Kidney (tissue), 22 donors: ENCODE measurements at places on chromosomes 11 and 22.

GRCh38 chr11:12235947-12236743, 125.8 kb downstream of the MICAL2 start:
- DNase-seq = no peak

GRCh38 chr11:10637731-10638151, 55.8 kb downstream of the IRAG1 start:
- no peak for DNase-seq

GRCh38 chr11:134644476-134645456, 232.7 kb upstream of the B3GAT1 start:
- peak; percentile 42 for DNase-seq

GRCh38 chr22:26690654-26691376, 33.4 kb downstream of the MIAT start:
- no peak for DNase-seq

DNA sequence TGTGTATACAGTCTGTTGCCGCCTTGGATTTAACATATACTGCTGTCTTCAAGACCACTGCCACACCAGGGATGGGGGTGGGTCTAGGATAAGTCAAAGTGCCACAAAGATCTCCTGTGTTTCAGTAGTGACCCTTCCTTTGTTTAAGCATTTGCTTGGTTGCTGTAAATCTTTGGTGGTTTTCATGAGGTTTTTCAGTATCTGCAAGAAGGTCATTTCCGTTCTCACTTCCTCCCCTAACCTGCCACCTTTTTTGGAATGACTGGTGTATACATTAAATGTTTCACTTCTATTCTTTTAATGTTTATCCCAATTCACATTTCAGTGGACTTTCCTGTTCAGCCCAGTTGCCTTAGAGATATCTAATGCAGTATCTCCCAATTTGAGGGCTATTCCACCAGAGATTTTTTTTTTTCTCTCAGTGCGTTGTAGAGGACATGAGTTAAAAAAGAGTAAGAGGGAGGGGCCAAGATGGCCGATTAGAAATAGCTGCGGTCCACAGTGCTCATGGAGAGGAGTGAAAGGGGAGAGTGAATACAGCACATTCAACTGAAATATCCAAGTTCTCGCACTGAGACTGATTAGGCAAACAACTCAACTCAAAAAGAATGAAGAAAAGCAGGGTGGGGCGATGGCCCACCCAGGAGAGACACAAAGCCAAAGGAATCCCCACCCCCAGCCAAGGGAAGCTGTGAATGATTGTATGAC, 43.2 kb downstream of the USP47 start:
- no peak for DNase-seq

DNA sequence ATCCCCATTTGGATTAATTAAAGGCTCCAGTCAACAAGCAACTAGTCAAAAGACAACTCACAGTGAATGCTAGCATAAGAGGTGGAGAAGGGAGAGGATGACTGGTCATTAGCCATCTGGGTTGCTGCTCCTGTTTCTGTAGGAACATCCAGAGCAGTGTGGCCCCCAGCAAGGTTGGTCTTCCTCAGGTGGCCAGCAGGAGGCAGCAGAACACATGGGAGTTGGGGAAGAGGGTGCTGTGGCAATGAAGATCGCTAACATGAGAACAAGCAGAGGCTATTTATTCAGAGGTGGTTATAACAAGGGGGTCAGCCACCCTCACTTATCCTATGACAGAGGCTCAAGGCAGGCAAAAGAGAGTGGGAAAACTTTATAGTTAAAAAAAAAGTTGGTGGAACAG, 21.3 kb downstream of the IZUMO1R start:
- no peak for DNase-seq

DNA sequence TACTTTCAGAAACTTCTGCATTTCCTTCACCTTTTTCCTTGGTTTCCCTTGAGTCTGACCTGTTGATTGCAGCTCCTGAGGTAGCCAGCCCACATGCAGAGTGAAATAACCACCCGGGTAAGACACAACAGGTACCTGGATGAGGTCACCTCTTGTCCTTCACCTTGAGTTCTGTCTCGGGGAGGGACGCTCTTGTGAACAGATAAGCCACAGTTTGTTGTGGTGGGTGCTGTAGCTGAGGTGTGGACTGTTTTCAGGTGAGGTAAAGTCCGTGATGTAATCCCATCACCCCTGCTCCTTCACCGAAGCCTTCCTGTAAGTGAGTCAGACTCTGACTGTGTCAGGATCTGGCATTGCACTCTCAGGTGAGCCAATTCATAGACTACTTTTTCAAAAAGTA, 183.1 kb downstream of the NAV2 start:
- DNase-seq = no peak

DNA sequence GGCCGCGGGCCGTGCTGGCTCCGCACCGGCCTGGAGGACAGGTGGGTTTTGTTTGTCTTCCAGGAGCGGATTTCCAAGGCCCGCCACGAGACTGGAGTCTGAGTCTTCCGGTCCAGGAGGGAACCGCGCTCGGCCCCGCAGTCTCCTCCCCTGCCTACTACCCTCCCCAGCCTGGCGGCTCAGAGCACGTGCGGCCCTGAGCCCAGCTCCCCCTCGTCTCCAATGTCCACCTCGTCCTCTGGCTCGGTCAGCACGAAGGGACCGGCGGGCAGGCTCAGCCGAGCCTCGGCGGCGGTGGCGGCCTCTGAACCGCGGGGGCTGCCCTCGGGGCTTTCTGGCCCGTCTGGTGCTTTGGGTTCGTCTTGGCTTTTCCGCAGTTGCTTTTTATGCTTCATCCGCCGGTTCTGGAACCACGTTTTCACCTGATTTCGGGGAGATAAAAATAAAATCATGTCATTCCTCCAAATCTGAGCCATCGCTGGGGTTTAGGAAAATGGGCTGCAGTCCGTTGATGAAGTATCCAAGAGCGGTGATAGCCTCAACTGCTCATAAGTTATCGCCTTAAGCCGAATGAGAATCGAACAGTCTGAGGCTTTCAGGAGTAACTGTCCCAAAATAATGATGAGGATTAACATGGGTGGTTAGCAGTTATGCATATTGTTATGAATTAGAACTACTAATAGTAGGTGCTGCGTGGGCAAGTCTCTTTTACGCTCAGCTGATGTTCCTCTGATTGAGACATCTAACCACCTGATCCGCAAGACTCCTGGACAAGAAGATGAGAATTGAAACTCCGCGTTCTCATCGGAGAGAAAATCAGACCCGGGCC, 4.0 kb downstream of the BSX start:
- DNase-seq = peak; percentile 48

DNA sequence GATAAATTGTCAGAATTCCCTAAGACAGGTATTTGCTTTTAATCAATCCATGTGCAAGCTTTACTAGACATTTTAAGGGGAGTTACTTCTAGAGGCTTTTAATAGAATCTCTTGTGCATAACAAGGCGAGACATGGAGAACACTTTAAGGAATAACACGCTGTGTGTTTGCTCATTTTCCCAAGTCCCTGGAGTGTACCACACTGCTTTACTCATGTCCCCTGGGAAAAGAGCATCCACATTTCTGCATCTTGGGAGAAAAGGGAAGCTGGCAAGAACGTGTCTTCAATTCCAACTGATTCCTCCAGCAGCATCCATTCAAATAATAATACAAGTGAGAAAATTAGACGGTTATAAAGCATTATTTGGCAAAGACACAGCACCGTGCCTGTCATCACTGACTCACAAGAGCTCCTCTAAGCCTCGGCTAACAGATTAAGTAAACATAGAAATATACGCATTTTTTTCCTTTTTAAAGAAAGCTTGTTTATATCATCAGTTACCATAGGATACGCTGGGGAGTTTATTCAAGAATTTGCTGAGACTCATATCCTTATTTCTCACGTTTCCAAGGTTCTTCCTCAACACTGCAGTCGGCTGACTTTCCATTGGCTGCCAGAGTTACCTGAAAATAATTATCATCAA, 121.5 kb downstream of the CD44 start:
- DNase-seq = peak; percentile 22

- DNase-seq = no peak
Measured at GRCh38 chr11:73333640-73334383, 25.7 kb downstream of the ARHGEF17 start.

GRCh38 chr11:46918083-46918787, at the start of gene LRP4:
TSS of gene LRP4 (minus strand) at chr11:46918550. CDS start at chr11:46918379, 171 bp downstream.
- DNase-seq = peak; percentile 82

- no peak for DNase-seq
Measured at GRCh38 chr11:83282084-83282716, 4.0 kb downstream of the CCDC90B start.

- DNase-seq = no peak
Measured at GRCh38 chr22:27982106-27982505, 63.0 kb upstream of the PITPNB start.

DNA sequence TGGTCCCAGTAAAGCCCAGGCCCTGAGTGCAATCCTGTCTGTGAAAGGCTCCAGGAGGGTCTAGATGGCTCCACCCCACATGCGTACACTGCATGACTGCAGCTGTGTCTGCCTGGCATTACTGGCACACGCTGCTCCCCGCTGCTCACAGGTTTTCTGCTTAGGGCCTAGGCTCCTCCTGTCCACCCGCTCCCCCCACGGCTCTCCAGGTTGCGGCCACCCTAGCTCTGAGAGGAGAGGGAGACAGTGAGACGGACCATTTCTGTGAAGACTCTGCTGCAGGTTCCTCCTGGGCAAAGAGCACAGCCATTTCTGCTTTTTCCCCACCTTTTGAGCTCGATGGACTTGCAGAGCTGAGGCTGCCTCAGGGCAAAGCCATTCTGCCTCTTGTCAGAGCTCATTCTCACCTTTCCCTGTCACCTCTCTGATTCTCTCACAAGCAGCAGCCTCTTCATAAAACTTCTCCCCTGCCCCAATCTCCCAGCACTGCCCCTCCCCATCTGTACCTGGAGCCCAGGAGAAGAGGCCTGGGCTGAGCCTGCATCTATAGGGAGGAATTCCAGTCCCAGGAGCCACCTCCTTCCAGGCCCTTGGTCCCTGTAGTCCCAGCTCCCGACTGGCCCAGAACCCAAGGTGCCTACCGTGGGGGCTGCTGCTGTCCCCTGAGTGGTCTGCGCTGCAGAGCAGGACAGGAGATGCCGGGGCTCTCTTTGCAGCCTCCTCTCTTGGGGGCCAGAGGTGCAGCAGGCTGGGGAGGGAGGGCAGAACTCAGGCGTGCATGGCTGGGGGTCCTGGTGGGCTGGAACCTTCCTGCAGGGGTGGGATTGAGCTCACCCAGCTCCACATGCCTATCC, 433.7 kb upstream of the B3GAT1 start:
- DNase-seq = no peak

- DNase-seq = no peak
Measured at GRCh38 chr11:97883086-97883485, 1137.7 kb upstream of the CNTN5 start.

DNA sequence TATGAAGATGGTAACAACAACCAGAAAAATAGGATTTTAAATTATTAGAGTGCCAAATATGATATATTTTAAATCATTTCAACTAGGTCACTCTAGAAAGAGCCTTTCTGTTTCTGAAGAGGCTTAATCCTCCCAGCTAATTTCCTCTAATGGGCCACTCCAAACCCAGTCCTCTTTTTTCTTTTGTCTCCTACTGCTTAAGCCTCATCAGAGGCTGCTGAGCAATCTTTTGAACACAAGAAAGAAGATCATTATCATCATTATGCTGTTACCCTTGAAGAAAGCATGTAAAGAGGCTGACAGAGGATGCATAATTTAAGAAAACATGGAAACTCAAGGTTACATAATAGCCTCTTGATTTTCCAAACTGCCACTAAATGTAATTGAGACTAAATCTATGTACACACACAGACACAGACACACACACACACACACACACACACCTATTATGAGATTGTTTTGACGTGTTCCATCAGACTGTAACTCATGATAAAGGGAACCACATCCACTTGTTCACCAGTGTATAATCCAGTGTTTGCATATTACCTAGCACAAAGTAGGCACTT, 519.6 kb downstream of the METTL15 start:
- no peak for DNase-seq

- DNase-seq = no peak
Measured at GRCh38 chr22:38572065-38572464, 2.1 kb upstream of the DMC1 start.

- no peak for DNase-seq
Measured at GRCh38 chr11:65069217-65069616, 10.9 kb upstream of the NAALADL1 start.

DNA sequence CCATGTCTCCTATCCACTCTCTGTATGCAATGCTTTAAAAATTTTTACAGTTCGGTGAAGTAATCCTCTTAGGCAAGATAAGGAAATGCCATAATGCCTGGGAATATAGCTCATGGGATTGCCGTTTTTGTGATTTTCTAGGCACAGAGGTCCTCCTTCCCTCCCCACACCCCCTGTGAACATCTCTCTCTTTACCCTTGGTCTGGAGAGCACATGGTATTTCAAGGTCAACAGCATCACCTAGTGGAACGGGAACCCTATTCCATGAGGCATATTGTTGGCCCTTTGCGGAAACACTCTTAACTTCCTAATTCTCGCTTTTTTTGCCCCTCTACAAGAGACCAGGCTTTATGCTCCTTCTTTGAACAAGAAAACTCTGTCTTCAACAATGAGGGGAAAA, 8.8 kb downstream of the NXPE4 start:
- DNase-seq = no peak

GRCh38 chr22:23520863-23521440, 59.1 kb downstream of the IGLL1 start:
- peak; percentile 86 for DNase-seq

DNA sequence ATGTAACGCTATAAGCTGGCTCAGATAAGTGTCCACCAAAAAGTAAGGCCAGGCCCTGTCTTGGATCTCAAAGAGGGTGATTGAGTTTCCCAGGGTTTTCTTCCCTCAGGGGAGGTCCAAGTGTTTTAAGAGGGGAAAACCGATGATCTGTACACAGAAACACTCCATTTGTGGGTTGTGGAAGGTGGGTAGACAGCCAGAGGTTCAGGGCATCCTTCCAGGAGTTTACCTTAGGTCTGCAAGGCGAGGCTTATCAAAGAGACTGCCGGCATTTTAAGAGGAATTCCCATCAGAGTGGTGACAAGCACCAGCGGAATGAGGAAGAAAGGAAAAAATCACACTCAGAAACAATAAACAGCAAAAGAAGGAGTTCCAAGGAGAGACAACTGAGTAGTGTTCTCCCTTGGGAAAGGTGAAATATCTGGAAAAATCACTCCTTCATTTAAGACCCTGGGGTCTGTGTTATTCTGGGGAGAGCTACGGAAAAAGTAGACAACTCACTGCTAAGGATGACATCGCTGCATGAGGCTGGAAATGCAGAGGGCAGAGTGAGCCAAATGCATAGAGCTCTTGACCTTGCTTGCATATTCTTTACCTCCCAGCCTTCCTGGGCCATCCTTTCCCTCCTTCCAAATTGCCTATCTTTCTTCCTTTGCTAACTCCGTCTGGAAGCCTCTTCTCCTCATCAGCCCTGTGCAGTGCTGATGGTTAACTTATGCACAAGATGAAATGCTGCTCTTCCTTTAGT, 22.1 kb upstream of the MMP7 start:
- no peak for DNase-seq

DNA sequence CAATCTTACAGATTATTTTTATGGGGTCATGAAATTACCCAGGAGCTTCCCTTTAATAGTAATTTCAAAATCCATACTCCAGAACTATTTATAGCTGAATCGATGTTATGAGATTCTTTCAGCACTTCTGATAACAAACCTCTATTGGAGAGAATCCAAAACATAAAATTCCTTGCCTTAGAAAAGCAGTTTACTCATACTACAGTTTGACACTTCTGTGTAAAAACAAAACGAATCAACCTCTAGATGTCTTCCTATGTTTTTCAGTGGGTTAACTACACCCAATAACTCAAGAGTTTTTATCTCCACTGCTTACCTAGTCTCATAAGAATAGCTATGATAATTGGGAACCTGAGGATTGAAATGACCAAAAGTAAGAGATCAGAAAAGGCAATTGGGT, 35.6 kb downstream of the KIF18A start:
- no peak for DNase-seq

GRCh38 chr11:35151683-35152280, 12.8 kb downstream of the CD44 start:
- DNase-seq = no peak

- no peak for DNase-seq
Measured at GRCh38 chr22:38715176-38715764, 9.5 kb downstream of the GTPBP1 start.
